ENCODE measurements at places on chromosomes 1 and 21. TPM values are rescaled to one million over a fixed set of nuclear protein-coding genes. Genes with fewer than 3 reads are reported as not detected.

PIGV gene
- total RNA-seq = 7.2 TPM

GRCh38 chr1:31041529-31041928 lies 24.0 kb downstream of the PUM1 start:
- DNase-seq = no peak

- DNase-seq = no peak
These were observed 22.3 kb upstream of the RGS2 start for GRCh38 chr1:192786576-192786975.

GRCh38 chr1:173210283-173210682 lies 3.2 kb upstream of the TNFSF4 start:
- DNase-seq = no peak

DNA sequence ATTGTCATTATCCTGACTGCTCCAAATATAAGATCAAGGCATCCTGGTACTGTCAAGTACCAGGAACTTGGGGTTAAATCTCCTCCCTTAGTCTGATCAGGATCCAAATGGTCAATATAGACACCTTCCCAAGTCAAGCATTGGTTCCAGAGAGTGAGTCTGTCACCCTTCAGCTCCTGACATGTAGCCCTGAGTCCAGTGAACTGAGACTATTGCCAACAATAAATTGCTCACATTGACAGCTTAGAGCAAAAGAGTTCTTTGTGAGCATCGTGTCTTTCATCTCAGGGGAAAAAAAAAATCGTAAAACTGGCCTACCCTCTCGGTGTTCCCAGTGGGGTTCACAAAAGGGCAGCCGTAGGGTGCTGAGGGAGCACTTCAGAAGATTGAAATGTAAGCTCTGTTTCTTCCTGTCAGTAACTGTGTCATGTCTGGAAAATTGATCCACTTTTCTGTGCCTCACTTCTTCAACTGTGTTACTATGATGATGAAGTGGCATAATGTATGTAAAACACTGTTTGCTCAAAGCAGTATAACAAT lies 228.5 kb downstream of the KCNH1 start:
- no peak for DNase-seq

- DNase-seq = peak; percentile 86
These were observed 25.1 kb downstream of the C2CD2 start for GRCh38 chr21:41928621-41929220.

DNA sequence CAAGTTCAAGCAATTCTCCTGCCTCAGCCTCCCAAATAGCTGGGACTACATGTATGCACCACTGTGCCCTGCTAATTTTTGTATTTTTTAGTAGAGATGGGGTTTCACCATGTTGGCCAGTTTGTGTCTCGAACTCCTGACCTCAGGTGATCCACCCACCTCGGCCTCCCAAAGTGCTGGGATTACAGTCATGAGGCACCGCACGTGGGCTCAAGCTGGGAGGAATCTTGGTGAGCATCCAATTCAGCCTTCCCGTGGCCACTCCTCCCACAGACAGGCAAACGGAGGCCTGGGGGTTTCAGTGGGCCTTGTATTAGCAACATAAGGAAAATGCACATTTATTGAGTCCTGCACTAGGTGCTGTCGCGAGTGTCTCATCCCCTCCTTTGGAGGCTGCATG lies 24.5 kb upstream of the VWA5B1 start:
- DNase-seq = no peak

- peak; percentile 67 for DNase-seq
These were observed 3.2 kb upstream of the TRAF5 start for GRCh38 chr1:211323156-211324063.

- DNase-seq = no peak
These were observed 20.4 kb upstream of the C1orf105 start for GRCh38 chr1:172399756-172400721.

DNA sequence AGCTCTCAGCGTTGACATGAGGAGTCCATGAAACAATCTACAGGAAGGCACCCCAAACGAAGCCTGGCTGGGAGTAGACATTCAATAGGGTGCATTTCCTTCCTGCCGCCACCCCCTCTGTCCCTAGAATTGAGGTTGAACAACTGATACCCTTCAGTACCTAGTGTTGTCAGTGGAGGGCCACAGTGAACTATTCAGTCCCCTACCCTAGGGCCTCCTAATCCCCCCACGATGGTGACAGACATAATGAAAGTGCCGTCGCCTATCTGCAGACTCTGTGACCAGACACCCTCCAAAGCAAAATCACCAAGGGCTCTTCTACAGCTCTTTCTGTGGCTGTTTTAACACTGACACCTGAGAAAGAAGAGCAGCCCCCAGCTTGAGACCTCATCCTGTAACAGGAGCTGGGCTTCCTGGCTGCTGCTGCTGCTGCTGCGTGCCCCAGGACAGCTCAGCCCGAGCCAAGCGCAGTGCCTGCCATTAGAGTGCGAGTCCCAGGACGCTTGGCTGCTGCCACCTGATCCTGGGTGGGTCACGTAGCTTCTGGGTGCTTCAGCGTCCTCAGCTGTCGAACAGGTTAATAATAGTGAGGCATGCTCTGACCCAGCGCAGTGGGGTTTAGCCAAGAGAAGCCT lies 183.0 kb downstream of the ZBTB18 start:
- peak; percentile 38 for DNase-seq

- DNase-seq = peak; percentile 34
These were observed 10.7 kb downstream of the NRIP1 start for GRCh38 chr21:15054089-15054488.

GRCh38 chr1:204288021-204288588 lies 71.6 kb downstream of the PLEKHA6 start:
- DNase-seq = peak; percentile 12
